ENCODE measurements at places on chromosomes 7 and 10.
A peak's percentile ranks its signal among the peaks of the same experiment; 100 is the strongest.

DNA sequence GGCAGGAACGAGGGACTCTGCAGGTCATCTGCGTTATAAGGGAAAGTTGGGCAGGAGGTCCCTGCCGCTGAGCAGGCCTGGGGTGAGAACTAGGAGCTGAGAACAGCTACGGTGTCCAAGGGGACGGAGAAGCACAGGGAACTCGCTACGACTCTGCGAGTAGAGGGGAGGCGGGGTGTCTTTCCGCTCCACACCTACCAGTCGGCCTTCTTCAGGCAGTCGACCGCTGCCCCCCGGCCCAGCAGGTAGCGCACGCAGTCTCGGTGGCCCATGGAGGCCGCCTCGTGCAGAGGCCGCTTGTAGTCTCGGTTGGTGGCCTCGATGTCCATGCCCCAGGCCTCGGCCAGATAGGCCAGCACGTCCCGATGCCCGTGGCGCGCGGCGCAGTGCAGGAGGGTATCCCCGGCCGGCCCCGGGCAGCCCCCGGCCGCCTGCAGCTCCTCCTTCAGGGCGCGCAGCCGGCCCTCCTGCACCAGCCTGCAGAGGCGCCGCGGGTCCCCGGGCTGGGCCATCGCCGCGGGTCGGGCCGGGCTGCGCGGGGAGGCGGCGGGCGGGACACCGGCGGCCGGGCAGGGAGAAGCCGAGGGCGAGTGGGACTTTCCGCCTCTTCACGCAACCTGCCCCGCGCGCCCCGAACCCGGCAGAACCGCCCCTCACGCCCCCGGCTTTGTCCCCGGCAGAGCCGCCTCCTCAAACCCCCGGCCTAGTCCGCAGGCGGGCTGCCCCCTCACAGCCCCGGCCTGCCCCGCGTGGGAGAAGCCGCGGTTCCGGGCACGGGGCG, 660 bp downstream of the ANKRD16 start:
- DNase-seq = peak; percentile 37

- no peak for DNase-seq
Observed at GRCh38 chr7:141915565-141915964, 634 bp upstream of the OR9A4 start.

DNA sequence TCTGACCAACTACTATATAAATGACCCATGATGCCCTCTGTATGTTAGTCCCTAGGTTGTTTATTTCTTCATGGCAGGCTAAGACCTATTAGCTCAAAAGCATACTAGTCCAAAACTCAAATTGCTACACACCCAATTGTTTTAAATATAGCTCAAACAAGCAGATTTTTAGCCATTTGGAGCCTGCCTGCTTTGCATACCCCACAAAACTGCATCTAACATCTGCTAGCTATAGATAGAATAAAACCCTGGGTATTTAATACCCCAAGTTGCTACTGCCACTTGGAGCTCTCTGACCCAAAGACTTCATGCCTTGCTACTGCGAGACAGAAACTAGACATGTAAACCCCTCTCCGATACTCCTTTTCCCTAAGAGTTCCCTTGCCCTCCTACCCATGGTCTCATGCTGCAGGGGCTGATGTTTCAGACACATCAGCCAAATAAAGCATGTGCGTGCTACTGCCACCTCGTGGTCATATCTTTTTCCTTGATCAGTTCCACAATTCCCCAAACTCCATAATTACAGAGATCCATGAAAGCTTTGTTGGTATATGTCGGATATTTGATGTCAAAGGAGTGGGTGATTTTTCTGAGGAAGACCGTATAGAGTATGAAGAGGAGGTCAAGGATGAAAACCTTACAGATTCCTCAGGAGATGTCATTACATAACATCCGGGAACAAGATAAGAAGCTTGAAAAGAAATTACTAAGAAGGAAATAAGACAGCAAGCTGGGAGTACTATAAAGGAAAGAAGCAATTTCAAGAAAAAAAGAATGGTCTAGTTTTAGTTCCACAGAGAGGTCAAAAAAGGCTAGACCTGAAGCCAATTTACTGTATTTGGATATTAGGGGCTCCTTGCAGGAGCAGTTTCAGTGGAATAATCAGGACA, 386.6 kb downstream of the SH2D4B start:
- DNase-seq = peak; percentile 41

GRCh38 chr7:157072361-157072760, 61.9 kb upstream of the MNX1 start:
- no peak for DNase-seq

DNA sequence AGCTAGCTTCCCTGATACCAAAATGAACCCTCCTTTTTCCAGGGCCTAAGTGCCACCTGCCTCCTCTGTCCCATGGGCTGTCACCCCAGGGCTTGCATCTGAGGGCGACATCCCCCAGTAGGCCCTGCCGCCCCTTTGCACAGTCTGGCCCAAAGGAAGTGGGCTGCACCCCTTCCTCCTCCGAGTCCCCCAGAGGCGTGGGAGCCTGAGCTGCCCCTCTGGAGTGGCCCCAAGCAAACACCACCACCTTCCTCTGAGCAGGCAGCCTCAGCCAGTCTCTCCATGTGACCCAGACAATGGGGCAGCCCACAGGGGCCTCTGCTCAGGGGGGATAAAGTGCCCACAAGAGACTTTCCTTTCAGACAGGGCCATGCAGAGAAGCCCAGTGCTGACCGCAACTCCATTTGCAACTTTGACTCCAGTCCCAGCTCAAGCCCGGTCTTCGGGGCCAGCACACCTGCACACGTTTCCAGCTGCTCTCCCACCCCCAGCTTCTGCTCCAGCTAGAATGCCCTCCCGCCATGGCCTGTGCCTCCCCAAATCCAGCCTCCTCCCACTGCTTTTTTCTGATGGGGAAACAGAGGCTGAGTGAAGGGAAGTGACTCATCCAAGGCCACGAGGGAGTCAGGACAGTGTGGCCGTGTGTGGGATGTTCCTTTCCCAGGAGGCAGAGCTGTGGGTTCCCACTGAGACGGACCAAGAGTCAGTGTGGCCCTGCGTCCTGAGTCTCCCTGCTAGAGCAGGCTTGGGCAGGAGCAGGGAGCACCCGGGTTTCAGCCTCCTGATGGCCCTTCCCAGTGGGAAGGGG, 111.9 kb downstream of the ZMIZ1 start:
- no peak for DNase-seq

GRCh38 chr10:132536241-132536876, 1.2 kb upstream of the INPP5A start:
- DNase-seq = no peak

DNA sequence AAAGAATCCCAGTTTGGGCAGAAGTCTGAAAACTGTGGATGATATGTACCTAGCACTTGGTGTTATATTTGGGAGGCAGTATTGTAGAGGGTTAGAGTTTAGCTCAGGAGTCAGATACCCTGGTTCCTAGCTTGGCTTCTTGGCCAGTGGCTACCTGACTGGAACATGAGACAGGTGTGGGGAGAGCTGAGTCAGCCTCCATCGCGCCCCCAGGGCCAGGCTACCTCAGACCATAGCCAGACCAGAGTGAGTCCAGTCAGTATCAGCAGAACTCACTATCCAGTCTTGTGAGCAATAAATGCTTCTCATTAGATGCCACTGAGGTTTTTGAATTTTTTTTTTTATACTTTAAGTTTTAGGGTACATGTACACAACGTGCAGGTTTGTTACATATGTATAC, 26.0 kb downstream of the CYP3A5 start:
- no peak for DNase-seq

DNA sequence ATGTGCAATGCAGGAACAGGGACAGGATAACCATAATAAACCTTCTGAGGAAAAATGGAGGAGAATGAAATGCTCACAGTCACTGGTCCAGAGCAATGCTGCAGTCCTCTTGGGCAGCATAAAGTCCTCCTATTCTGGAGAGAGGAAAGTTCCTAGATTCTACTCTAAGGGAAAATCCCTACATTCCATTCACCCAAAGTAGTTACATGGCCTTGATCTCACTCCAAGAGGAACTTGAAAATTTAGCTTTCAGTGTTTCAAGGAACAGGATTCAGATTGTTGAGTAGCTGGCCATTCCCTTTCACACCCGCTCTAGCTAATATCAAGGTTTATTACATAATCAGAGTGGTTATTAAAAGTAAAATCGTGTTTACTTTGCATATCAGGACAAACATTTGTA, 168.3 kb downstream of the CHRM2 start:
- DNase-seq = no peak

DNA sequence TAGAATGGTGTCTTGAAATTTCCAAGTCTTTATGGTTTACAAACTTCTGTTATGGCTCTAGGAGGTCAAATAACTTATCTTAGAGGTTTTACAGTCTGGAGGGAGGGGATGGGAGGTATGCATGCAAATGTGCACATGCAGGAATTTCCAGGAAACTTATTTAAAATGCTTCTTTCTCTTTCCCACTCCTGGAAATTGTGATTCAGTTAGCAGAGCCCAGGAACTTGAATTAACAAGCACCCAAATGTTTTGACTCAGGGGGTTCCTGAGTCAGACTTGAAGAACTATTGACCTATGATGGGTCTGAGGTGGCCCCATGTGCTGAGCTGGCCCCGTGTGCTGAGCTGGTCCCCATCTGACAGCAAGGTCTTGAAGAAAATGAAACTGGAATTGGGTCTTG, 669.4 kb downstream of the INHBA start:
- no peak for DNase-seq

DNA sequence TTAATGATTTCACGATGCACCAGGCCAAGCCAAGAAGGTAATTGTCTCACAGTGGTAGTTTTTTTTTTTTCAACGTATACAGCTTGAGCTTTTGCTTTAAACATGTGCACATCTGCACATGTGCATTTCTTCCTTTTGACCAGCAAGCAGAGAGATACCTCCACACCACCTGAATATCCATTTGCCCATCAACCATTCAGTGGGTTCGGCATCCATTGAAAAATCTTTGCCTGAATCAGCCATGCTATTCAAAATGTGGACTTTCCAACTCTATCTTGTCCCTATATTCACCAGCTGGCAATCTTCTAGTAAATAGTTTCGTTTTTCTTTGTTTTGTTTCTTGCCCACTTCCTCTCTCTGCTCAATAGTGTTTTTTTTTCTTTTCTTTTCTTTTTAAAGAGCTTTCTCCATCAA, 7.7 kb upstream of the TRA2A start:
- DNase-seq = peak; percentile 7

DNA sequence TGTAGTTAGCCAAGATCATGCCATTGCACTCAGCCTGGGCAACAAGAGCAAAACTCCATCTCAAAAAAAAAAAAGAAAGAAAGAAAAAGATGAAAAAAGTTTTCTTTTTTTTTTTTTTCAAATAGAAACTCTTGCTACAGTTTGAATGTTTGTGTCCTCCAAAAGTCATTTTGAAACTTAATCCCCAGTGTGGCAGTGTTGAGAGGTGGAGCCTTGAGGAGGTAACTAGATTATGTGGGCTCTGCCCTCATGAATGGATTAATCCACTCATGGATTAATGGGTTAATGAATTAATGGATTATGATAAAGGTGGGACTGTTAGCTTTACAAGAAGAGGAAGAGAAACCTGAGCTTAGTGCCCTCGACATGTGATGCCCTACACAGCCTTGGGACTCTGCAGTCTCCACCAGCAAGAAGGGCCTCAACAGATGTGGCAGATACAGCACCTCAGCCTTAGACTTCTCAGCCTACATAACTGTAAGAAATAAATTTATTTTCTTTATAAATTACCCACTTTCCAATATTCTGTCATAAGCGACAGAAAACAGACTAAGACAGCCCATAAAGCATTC, 25.1 kb downstream of the CPEB3 start:
- no peak for DNase-seq
